ENCODE measurements at places on chromosomes 1 and 21.

GRCh38 chr1:228120857-228121489 is 11.9 kb upstream of the MRPL55 start:
- DNase-seq = no peak

DNA sequence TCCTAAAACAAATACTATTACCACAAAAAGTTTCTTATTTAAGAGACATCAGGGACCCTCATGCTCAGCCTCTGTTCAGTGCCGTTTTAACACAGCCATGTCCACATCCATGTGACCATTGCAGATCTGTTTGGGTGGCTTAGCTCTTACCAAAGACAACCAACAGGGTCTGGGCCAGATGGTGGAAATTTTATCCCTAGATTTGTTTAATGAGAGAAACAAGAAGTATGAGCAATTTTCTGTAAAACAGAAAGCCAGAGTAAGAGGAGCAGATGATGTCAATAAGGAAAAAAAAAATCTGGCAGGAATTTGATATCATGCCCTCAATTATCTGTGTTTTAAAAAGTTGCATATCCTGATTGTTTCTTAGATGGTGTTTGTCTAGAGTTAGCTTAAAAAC is 299.9 kb downstream of the TM2D1 start:
- no peak for DNase-seq

DNA sequence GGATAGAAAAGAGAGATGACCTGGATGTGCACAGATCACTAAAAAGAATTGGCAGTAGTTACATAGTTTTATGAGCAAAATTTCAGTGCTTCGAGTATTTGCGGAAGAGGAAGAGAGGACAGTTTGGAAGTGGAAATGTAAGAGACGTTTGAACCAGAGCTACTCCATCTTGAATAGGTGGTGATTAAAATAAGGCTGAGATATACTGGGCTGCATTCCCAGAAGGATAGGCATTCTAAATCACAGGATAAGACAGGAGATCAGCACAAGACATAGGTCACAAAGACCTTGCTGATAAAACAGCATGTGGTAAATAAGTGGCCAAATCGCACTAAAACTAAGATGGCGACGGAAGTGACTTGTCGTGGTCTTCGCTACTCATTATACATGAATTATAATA is 453.3 kb downstream of the COL11A1 start:
- DNase-seq = no peak

DNA sequence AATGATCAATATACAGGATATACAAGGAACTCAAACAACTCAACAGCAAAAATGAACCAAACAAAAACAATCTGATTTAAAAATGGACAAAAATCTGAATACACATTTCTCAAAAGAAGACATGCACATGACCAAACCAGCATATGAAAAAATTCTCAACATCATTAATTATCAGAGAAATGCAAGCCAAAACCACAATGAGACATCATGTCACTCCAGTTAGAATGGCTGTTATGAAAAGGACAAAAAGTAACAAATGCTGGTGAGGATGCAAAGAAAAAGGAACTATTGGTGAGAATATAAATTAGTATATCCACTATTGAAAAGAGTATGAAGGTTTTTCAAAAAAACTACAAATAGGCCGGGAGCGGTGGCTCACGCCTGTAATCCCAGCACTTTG is 42.0 kb downstream of the FCRL3 start:
- DNase-seq = no peak

DNA sequence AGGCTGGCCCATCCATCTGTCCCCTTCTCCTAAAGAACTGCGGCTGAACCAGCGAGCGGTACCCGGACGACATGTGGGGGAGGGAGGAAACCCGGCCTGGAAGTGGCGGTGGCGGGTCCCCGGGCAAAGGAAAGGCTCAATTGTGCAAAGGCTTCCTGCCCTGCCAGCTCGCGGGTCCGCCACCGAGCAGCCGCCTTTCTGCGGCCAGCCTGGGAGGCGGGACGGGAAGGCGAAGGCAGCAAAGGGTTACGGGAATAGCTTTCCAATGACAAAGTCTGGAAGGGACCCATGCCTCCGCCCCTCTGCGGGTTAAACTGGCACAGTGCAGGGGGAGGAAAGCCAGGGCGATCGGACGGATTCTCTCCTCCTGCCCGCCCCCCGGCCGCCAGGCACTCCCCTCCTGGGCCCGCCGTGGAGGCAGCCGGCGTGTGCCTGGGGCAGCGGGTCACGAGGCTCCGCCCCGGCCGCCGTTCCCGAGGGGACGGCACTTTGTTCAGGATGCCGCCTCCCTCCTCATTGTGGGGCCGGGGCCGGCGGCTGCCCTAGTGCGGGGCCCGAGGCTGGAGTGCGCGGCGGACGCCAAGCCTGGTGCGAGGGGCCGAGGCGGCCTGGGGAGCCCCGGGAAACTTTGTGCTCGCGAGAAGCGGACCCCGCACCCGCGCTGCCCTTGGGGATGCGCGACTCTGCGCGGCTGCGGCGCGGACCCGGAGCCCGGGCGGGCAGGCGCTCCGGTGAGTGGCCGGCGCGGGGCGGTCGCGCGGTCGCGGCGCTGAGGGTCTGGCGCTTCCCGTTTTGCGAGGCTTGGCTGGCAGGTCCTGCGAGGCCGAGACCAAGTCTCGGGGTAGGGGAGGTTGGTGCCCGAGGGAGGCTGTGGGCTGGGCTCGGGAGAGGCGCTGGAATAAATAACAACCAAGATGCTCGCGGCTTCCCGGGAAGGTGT is at the start of gene NAV1:
Gene NAV1 (plus strand): TSS at position 516 of the 940 bp plus-strand sequence. CDS start 83,758 bp downstream, outside the sequence.
- no peak for DNase-seq

DNA sequence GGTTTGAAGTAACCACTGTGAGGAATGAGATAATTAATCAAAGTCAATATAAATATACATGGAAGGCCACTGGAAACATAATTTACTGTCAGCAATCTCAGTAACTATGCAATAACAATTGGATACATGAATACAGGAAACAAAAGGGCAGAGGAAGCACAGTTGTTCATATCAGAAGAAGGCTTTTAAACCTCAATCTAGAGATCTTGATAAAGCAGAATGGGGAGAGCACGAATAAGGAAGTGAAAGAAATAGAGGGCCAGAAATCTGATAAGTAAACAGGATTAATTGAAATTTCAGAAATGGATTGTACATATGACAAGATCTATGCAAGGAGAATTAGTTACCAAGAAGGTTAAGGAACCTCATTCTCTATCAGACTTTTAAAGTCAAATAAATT is 93.0 kb downstream of the EVI5 start:
- no peak for DNase-seq

DNA sequence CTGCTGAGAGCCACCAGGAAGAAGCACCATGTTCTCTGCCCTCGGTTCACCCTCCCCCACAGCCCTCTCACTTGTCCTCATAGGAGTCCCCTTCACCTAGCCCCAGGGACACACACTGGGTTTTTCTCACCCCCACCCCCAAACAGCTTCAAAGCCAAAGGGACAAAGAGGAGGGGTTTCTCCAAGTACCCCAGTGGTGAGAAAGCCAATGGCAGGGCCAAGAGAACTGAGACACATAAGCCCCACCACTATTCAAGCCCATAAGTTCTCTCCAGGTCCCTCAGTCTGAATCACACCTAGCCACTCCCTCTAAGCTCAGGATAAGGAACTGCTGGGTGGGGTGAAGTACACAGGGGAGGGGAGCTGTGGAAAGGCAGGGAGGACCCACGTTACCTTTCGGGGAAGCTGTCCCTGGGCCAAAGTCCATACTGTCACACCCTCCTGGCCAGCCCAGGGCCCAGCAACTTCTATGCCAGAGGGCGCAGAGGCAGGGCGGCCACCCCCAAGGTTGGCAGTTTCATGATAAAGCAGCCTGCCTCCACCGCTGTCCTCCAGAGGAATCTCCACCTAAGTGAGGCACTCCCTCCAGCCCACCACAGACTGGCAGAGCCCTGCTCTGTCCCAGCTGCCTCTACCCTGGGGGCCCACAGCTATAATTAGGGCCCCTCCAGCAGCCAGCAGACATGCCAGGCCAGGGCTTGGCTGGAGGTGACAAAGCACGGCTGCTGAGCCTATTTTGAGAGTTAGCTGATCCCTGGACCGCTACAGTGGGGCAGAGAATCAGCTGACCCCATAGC is 39.0 kb upstream of the PPP1R15B start:
- DNase-seq = no peak

DNA sequence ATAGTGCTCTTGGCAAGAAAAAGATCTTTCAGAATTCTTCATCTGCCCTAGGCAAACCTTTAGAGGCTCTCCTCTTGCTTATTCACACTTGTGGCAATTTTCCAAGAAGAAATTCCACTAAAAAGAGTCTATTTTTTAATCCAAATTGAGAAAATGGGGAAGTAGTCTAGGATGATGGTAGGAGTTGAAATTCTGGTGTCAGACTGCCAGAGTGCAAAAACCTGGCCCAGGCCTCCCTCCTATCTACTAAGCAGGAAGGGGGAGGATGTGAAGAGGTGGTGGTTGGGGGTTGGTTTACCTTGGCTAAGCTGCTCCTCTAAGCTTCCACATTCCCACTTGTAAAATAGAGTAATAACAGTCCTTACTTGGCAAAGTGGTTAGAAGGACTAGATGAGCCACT is 120.6 kb upstream of the KCNJ15 start:
- no peak for DNase-seq

GRCh38 chr1:100404821-100405220 is 52.5 kb downstream of the CDC14A start:
- no peak for DNase-seq

GRCh38 chr1:205700865-205701401 is 20.6 kb upstream of the SLC45A3 start:
- no peak for DNase-seq

- no peak for DNase-seq
These were observed 38.5 kb upstream of the PGBD5 start for GRCh38 chr1:230464671-230465070.

DNA sequence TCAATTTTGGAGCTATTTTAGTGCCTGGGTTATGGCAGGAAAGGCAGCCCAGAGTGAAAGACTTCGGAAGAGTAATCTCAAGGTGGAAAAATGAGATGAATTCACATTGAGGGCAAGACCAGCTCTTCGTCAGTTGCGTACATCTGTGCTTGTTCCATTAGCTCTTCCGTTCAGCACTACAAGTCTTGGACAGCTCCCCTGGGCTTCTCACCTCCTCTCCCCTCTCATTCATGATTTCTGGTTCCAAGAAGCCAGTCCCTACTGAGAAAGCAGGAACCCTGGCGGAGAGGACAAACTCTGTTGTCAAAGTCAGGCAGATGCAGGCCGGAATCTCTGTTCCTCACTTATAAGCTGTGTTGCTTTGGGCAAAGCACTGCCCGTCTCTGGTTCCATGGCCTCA is 76.5 kb downstream of the ACTL8 start:
- no peak for DNase-seq

Measured in keratinocyte (primary cell).